ENCODE measurements at places on chromosomes 4 and X.

DNA sequence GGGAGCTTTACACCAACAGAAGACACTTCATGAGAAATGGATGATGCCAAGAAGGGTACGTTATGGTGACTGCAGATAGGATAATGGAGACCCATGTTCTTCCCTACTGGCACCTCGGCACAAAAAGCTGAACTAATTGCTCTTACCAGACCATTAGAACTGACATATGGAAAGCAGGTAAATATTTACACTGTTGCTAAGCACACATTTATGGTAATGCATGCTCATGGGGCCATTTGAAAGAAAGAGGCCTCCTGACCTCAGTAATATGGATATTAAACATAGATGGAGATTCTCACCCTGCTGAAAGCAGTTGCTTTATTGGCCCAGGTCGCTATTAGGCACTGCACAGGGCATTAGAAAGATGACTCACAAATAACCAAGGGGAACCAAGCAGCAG is 1759.6 kb downstream of the C4orf33 start:
- DNase-seq, result no peak

DNA sequence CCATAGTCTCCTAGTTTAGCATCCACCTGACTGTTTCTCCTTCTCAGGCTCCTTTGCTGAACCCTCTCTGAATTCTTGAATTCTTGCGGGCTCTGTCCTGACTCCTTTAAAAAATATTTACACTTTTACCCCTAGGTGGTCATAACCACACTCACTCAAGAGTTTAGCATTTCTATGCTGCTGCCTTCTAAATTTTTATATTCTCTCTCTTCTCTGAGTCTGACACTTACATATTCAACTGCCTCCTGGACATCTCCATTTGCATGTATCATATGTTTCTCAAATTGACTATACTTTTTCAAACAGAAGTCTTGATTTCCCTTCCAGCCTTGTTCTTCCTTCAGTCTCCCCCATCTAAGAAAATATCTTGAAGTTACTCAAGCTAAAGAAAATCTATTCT is 31.6 kb downstream of the ARL9 start:
- DNase-seq, result no peak

DNA sequence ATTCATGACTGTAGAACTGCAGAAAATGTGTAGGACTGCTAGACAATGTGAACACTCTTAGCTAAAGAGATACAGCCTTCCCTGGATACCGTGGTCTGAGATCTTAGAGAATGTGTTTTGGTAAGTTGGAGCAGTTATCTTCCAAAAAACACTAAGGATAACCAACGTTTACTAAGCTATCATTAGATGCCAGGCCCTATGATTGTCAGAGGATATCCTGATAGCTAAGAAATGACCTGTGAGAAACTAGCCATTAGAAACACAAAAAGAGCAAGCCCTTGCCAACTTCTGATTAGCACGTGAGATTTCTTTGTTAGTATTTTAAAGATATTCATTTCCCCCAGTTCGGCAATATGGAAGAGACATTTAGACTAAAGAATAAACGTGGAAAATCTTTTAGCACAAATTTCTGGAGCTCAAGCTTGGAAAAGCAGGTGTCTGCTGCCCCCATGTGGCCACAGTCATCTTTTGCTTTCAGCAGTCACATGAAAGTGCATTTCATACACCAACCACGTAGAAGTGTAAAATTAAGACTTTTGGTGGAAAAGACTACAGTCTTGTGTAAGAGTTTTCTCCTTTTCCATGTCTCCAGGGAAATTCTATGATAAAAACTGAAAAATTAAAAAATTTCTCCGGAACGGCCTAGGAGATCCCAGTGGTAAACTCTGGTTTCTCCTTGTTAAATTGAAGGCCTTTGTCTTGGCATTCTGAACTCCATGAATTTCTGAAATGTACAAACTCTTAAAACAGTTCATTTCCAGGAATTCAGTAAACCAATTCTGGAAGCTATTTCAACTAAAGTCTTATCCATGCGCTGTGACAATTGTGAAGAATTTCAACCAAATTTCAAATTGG is 136.4 kb downstream of the ZNF674 start:
- DNase-seq, result no peak

- no peak for DNase-seq
Observed at GRCh38 chr4:76723924-76724323, 174.0 kb downstream of the SOWAHB start.

- no peak for DNase-seq
Observed at GRCh38 chrX:131633285-131633917, 89.5 kb downstream of the OR13H1 start.

- DNase-seq, result no peak
Observed at GRCh38 chr4:129672941-129673340, 577.0 kb downstream of the C4orf33 start.

GRCh38 chrX:16451334-16451733 is 198.6 kb upstream of the S100G start:
- no peak for DNase-seq

DNA sequence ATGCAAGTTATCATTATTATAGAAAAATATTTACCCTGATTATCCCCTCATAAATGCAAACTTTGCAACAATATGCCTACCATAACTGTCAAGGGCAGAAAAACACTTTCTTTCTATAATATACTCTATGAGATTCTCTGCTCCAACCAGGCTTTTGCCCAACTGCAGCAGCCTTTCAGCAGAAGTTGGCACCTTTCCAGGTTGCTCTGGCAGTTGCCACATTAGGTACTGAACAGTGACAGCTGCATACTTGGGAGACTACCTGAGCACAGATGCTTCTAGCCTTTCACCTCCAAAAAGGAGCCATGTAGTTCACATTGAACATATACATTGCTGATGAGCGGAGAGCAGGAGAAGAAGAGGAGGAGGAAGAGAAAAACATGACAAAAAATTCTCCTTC is 69.5 kb upstream of the BRWD3 start:
- no peak for DNase-seq

DNA sequence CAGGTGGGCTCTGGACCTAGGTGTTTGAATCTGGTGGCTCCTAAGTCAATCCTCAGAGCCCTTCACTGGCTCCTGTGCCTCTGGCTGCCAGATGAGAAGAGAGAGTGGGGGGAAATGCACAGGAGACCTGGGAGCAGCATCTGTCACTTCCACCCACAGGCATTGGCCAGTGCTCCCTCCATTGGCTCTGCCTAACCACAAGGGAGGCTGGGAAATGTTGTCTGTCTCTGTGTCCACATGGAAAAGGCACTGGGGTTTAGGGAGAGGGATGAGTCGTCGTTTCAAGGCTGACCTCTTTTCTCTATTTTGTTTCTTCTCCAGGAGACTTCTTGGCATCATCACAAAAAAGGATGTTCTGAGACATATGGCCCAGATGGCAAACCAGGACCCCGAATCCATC is 76.4 kb downstream of the CLCN4 start:
- DNase-seq, result no peak

GRCh38 chr4:104693601-104694201 is 199.0 kb upstream of the CXXC4 start:
- no peak for DNase-seq

DNA sequence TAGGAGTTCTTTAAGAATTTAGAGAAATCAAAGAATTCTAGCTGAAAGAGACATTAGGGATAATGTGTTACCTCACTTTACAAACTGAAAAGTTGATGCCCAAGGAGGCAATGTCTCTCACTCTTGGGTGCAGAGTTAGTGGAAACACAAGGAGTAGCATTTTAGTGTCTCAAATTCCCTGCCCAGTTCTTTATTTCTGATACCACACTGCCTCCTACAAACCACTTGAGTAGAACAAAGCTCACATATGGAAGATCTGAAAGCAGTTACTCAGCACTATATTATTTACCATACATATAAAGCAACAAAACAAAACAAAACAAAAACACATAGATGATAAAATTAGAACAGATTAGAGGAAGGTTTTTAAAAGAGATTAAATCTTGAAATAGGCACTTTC is 124.2 kb downstream of the REELD1 start:
- DNase-seq, result no peak

- DNase-seq, result no peak
Observed at GRCh38 chrX:96884027-96884426, 319 bp downstream of the RPA4 start.

DNA sequence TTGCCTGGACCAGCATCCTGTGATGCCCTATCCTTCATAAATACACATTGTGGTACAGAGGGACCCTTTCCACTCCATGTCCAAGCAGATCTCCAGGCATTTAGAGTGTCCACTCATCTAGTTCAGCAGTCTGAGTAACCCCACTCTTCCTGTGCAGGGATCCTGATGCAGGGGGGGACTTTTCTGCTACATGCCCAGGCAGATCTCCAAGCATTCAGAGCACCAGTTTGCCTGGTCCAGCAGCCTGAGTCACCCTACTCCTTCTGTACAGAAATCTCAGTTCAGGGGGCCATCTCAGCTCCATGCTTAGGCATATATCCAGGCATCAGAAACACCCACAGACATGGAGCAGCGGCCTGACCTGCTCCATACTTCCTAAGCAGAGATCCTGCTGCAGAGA is 1089.8 kb downstream of the FAT4 start:
- no peak for DNase-seq

- DNase-seq, result no peak
Observed at GRCh38 chr4:151687021-151687640, 73.7 kb downstream of the GATB start.

GRCh38 chr4:152363086-152363485 is 172.8 kb downstream of the FBXW7 start:
- no peak for DNase-seq

DNA sequence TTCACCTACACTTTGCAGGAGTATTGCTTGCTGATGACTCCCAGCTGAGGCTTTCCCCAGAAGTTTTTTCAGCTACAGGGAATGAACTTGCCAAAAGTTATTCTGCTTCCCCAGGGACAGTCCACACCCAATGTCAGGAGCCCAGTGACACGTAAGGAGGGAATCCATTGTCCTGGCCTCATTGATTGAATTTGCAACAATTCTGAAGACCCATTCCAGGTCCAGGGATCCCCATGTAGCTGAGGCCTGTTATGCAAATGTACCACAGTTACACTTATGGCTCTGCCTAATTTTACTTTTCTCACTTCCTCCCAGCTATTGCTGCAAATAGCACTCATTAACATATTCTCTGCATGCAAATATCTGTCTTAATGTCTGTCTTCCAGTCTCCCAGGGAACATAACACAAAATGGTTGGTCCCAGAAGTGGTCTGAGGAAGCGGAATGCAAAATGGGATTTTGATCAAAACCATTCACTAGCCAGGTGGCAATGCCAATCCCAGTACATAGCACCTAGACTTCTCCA is 113.7 kb upstream of the ACTRT1 start:
- DNase-seq, result no peak

GRCh38 chr4:139740121-139740520 is 74.5 kb downstream of the MGST2 start:
- no peak for DNase-seq

GRCh38 chr4:98967786-98968329 is 27.7 kb upstream of the METAP1 start:
- DNase-seq, result no peak

GRCh38 chr4:176902710-176903323 is 110.1 kb upstream of the VEGFC start:
- DNase-seq, result no peak

- DNase-seq, result no peak
Observed at GRCh38 chr4:175427751-175428150, 384.3 kb downstream of the GPM6A start.

DNA sequence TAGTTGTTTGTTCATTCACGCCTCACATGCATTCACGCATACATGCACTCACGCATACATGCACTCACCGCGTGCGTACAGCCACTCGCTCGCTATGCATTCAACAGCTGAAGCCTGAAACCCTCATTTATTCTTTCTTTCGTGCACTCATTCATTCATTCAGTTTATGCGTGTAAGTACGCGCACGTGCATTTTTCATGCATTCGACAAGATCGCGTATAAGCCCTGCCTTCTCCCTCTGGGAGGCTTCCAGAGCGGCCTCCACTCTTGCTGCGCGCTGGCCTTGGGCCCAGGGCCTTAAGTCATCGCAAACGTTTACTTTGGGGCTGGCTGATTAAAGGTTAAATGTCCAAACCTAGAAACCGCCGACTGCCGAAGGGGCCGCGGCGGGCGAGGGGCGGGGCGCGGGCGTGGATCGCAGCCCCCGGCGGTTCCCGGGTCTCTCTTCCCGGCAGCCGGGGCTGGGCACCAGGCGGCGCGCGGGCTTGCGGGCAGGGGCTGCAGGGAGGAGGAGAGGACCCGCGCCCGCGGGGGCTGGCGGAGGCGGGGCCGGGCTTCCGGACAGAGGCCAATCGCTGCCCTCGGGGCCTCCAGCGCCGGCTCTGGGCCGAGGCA is at the start of gene GYG2:
TSS of gene GYG2 (plus strand) at position 587 of the 615 bp plus-strand sequence. CDS start 1,259 bp downstream, outside the sequence.
- no peak for DNase-seq

DNA sequence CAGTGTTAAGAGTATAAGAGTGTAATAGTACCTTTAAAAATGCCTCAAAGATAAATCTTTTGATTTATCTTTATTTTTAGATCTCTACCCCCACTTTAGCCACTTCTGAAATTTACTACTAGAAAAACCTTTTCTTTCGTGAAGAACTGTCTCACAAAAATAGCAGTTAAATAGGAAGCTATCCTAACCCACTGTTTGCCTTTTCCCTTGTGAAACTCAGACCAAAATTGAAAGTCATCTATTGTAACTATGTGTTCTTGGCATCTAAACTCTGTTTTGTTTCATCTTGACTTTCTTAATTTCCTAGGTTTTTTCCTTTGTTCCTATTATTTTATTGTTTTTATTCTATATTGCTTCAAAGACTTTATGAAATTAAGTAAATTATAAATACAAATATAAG is 7.8 kb upstream of the TMEM144 start:
- DNase-seq, result no peak

GRCh38 chrX:103464072-103464773 is 55.1 kb downstream of the RAB40A start:
- DNase-seq, result no peak

- DNase-seq, result no peak
Observed at GRCh38 chrX:1330605-1331004, 6.0 kb upstream of the IL3RA start.

DNA sequence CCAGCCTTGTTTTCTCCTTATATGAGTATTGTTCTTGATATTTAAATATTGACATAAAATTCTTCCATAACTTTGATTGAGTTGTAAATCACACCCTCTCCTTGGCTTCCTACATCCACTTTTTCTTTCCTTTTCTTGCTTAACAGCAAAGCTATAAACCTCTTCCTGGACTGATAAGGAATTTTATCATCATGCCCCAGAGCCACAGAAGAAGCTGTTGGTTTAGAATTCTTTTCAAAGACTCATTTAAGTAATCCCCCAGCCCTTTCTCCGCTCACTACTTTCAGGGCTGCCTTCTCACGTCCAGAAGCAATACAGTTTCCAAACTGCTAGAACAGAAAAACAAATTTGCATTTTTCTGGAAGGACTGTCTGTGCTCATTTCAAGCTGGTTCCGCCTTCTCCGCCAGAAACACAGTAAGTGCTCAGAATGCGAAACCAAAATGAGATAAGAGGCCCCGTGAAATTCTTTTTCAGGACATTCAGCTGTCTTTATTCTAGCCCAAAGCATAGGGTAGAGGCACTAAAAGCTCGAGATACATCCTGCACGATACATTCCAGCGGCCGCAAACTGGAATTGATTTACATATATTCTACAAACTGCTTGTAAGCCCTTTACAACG is 849 bp downstream of the MID1 start:
- no peak for DNase-seq

GRCh38 chr4:8549352-8549931 is 30.8 kb upstream of the GPR78 start:
- no peak for DNase-seq

Data from esophagus squamous epithelium (tissue), 5 donors.